ENCODE measurements at places on chromosomes 5 and 9.

DNA sequence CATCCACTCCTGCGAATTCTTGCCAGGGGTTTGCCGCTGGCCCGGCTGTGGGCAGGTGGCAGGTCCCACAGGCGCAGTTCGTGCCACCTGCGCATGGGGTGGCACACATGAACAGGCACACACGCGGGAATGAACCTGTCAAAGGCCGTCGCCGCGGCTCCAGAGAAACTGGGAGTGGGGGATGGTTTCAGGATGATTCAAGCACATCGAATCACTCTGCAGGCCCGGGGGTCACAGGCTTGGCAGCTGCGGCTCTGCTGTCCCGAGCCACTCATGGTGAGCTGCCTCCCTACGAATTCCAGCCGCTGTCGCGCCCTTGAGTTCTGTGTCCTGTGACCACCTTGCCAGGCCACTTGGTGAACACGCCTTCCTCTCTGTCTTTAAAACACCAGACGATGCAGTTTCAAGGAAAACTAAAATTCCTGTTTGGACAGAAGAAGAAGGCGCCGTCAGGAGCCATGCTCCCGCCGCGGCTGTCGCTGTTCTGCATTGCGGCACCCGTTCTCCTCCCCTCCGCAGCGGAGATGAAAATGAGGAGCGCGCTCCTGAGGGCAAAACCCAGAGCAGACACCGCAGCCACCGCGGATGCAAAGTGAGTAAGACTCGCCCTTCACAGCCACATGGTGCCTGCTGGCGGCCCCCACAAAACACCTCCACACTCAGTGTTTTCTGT, 15.4 kb upstream of the EXOC3 start:
- no peak for DNase-seq

DNA sequence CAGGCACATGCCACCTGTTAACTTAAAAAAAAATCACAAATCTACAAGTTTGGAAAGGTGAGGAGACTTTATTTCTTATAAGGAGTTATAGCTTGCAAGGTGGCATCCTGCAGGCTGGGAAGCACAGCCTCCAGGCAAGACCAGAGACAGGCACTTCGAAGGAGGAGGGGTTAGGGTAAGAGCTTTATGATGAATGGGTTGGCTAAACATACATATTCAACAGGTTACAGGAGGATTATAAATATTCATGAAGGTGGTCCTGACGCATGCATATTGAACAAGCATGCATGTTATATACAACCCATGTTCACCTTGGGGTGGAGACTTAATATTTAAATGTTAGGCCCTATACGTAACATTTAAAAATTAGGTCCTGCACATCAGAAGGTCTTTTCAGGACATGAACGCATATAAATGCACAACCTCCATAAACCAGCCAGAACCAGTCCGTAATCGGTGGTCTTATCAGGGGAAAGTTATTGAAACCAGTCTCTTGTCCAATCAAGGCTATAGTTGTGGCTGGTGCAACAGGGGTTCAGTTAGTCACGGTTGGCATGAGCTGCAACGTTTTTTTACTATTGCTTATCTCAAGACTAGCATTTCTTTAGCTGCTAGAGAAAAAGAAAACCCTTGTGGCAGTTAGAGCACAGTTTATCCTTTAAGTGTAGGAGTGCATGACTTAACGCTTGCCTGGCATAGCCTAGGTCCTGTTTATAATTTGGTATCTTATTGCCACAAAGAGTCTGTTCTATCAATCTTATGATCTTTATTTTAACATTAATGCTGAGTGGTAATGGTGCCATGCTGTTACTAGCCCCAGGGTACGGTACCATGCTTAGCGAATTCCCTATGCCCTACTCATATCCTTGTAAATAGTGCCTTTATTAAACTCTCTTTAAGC, 72.7 kb downstream of the C9orf57 start:
- DNase-seq: no peak

GRCh38 chr5:3993856-3994473, 398.3 kb downstream of the IRX1 start:
- DNase-seq: no peak

- no peak for DNase-seq
These were observed 45.6 kb upstream of the SLC44A1 start for GRCh38 chr9:105198865-105199264.

- no peak for DNase-seq
These were observed 10.6 kb upstream of the AJM1 start for GRCh38 chr9:136831720-136832104.

- no peak for DNase-seq
These were observed at the start of gene HAND1 for GRCh38 chr5:154478224-154478565. TSS of gene HAND1 (minus strand) at chr5:154478227. CDS start at chr5:154478008, 219 bp downstream.

- DNase-seq: no peak
These were observed 63.8 kb downstream of the ANKRD55 start for GRCh38 chr5:56169281-56169680.

DNA sequence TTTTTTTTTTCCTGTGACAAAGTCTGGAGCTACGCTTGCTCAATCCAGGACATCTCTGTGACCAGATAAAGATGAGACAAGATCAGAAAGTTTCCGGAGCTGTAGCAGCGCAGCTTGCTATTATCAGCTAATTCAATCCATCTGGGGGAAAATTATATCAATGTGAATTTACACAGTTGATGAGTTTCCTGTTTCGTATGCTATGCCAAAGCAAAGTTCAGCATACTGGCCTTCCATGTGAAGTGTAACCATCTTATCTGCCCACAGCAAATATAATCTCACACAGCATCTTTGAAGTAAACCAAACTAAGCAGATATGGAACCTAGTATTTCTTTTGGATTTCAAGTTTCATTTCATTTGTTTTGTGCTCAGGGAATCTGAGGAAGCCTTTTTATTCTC, 1767.7 kb downstream of the EFNA5 start:
- DNase-seq: no peak

DNA sequence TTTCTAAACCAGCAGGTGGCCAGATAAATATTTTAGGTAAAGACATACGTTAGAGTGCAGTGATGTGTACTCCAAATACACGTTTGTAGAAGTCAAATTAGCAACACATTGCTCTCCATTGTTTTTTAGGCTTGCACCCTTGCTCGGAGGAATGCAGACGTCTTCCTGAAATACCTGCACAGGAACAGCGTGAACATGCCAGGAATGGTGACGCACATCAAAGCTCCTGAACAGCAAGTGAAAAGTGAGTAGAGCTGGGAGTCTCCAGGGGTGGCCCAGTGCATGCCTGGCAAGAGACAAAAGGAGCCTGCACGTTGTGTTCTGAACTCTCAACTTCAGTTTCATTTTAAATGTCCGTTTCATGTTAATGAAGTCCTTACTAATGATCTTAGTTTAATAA, 207.5 kb upstream of the OTULINL start:
- no peak for DNase-seq

- DNase-seq: no peak
These were observed 3.7 kb downstream of the TXN start for GRCh38 chr9:110252509-110253139.

- DNase-seq: no peak
These were observed 21.6 kb upstream of the SLC9A3 start for GRCh38 chr5:545641-546375.

GRCh38 chr9:136086951-136087740, 7.9 kb downstream of the NACC2 start:
- no peak for DNase-seq

DNA sequence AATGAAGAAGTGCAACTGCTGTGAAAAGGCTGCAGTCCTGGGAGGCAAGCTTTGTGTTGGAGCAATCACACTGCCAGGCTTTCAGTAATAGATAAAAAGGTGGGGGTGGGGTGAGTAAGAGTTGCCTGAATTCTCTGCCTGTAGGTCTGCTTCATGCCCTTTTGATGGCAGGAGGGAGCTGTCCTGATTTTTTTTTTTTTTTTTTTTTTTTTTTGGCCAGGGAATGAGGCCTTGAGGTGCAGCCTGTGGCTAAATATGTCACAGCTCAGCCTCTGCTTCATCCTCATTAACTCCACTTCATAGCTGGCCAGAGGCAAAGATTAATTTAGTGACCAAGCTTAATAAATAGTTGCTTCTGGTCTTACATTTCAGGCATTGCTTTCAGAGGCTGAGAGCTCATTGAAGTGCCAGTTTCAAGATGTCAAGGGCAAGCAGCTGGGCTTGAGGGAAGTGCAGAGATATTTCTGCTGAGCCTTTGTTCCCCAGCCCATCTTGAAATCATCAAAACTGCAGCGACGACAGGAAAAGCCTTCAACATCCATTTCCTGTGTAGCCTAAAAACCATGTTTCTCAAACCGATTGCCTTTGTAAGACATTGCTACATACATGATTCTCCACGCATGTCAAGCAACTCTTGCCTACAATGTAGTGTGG, 134.7 kb downstream of the MACIR start:
- DNase-seq: no peak

DNA sequence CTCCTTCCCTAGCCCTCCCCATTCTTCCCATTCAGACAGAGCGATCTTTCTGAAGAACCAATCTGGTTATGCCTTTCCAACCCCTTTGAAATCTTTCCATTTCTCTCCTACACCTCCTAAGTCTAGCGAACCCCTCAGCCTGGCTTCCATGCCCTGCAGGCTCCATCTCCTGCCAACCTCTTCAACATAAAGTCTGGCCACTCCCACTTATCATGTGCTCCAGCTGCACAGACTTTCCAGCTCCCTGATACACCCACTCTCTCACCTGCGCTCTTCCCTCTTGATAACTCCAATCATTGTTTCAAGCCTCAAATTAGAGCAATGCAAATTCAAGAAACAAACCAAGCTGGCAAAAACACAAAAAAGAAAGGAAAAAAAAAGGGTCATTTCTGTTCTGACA, 3.8 kb upstream of the ORM1 start:
- DNase-seq: no peak
